Naive thymus-derived CD8-positive, alpha-beta T cell (primary cell): ENCODE measurements at places on chromosomes 12 and 14.

DNA sequence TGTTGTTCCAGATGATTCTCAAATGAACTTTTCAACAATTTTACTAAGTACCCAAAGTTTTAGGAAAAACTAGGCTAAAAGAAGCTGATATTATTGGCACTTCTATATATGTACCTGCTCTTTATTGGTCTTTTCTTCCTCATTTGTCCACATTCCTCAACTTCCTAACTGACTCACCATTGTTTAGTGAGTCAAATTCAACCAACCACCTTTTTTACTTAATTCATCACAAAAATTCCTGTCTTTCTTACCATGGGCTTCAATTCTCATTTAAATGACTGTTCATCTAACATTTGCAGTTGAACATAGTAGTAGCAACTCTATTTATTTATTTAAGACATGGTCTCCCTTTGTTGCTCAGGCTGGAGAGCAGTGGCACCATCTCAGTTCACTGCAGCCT, 47.6 kb upstream of the SLC2A13 start:
- peaks cover 19% of the 10 kb centered on the region for H3K27me3 ChIP-seq
- no peaks in the 10 kb centered on the region for H3K4me1 ChIP-seq
- H3K4me3 ChIP-seq = no peak overlapping the region
- H3K27ac ChIP-seq = no peak overlapping the region

- H3K27ac ChIP-seq = peak overlapping the region; percentile 55
- no peak for DNase-seq
- peak overlapping the region; percentile 85 for H3K4me3 ChIP-seq
- H3K27me3 ChIP-seq = peaks cover 40% of the 10 kb centered on the region
Measured at GRCh38 chr12:24948420-24948756, 513 bp downstream of the BCAT1 start.

GRCh38 chr12:19904819-19905218, 463.5 kb upstream of the PDE3A start:
- H3K27ac ChIP-seq = no peak overlapping the region
- no peak overlapping the region for H3K4me3 ChIP-seq
- H3K4me1 ChIP-seq = no peaks in the 10 kb centered on the region
- no peaks in the 10 kb centered on the region for H3K36me3 ChIP-seq

DNA sequence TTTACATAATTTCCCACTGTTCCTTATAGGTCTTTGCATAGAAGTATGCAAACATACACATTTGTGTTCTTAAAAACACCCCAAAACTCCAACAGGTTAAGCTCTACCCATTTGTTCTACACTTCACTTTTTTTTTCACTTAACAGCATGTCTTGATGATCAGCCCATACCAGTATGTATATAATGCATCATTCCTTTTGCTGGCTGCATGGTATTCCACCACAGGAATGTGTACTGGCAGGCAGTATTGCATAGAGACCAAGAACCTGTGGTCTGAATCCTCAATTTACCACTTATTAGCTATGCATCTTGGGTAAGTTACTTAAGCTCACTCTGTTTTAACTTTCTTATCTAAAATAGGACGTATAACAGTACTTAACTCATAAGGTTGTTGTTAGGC, 65.5 kb downstream of the SAMD4A start:
- H3K27ac ChIP-seq = no peak overlapping the region
- peaks cover 31% of the 10 kb centered on the region for H3K4me1 ChIP-seq
- no peaks in the 10 kb centered on the region for H3K36me3 ChIP-seq

- peak; percentile 85 for DNase-seq
- H3K4me3 ChIP-seq = peak overlapping the region; percentile 86
- H3K36me3 ChIP-seq = peaks cover 6% of the 10 kb centered on the region
- H3K27me3 ChIP-seq = no peaks in the 10 kb centered on the region
- H3K4me1 ChIP-seq = peaks cover 30% of the 10 kb centered on the region
- peak overlapping the region; percentile 93 for H3K27ac ChIP-seq
Measured at GRCh38 chr12:12466157-12466556, 96.5 kb downstream of the DUSP16 start.

- no peaks in the 10 kb centered on the region for H3K27me3 ChIP-seq
- H3K4me3 ChIP-seq = no peak within 1 kb of the TSS
- DNase-seq = no peak
- H3K27ac ChIP-seq = no peak within 1 kb of the TSS
- H3K4me1 ChIP-seq = no peaks in the 10 kb centered on the region
- no peaks in the 10 kb centered on the region for H3K36me3 ChIP-seq
Measured at GRCh38 chr12:18261273-18261672, at the start of gene PIK3C2G. Gene PIK3C2G (plus strand): TSS chr12:18261518. CDS start chr12:18282082, 20,564 bp downstream.

DNA sequence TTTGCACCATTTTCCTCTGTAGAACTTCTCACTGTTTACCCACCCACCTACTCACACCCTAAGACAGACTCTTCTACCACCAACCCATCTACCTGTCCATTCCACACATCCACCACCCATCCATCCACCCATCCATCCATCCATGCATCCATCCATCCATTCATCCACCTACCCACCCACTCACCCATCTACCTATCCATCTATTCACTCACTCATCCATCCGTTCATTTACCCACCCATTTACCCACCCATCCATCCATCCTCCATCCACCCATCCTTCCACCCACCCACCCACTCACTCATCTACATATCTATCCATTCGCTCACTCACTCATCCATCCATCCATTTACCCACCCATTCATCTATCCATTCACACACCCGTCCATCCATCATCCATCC, 15.1 kb downstream of the PLBD2 start:
- no peak overlapping the region for H3K27ac ChIP-seq
- peaks cover 27% of the 10 kb centered on the region for H3K36me3 ChIP-seq
- no peak overlapping the region for H3K4me3 ChIP-seq
- no peaks in the 10 kb centered on the region for H3K27me3 ChIP-seq

DNA sequence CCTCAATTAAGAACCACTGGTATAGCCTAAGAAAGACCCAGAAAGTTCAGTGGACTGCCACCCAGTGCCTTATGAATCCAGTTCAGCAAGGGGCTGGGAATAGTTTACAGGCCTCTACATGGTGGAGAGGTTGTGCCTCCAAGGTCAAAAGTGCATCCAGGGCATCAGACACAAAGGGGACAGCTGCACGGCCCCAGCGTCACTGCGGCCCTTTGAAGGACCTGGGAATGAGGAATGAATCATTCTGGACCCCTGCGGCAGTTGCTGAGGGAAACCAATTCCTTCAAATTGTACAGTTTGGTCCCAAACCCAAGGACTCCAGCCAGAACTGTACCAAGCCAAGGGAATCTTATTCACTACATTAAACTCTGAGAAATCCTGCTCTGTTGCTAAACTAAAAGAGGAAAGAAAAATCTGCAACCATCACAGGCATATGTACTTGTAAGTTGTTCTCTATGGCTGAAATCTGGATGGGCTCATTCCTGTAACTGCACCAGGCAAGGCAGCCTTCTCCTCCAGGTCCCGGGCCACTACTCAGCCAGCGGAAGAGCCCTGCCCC, 10.9 kb upstream of the NGB start:
- H3K4me3 ChIP-seq = no peak overlapping the region
- no peaks in the 10 kb centered on the region for H3K4me1 ChIP-seq
- peaks cover 24% of the 10 kb centered on the region for H3K36me3 ChIP-seq

- H3K27ac ChIP-seq = no peak overlapping the region
- H3K4me1 ChIP-seq = peaks cover 23% of the 10 kb centered on the region
- H3K27me3 ChIP-seq = no peaks in the 10 kb centered on the region
- H3K36me3 ChIP-seq = no peaks in the 10 kb centered on the region
- DNase-seq = no peak
Measured at GRCh38 chr14:55583942-55584468, 4.0 kb downstream of the KTN1 start.

GRCh38 chr14:105528586-105529318, 2.4 kb downstream of the TMEM121 start:
- no peak overlapping the region for H3K27ac ChIP-seq
- DNase-seq = peak; percentile 50
- H3K36me3 ChIP-seq = no peaks in the 10 kb centered on the region
- H3K27me3 ChIP-seq = peaks cover 5% of the 10 kb centered on the region
- H3K4me1 ChIP-seq = peaks cover 34% of the 10 kb centered on the region

GRCh38 chr12:45737638-45738037, 8.1 kb downstream of the ARID2 start:
- H3K36me3 ChIP-seq = peaks cover 24% of the 10 kb centered on the region
- H3K27ac ChIP-seq = peak overlapping the region; percentile 99
- no peak overlapping the region for H3K4me3 ChIP-seq
- no peaks in the 10 kb centered on the region for H3K27me3 ChIP-seq

DNA sequence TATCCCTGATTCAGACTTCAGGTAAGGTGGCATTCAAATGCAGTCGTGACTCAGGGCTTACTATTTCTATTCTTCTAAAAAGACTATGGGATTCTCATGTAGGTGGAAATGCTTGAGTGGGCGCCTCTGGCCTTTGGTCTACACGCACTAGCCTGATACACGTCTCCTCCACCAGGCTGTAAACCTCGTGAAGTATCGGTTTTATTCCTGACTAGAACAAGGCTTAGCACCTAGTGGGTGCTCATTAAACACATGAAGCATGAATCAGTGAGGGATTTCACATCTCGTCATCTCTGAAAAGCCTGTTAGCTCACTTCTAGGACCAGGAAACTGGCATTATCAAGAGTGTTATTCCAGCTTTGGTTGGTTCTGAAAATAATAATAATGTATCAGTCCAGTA, 17.7 kb upstream of the HNF1A start:
- no peaks in the 10 kb centered on the region for H3K36me3 ChIP-seq
- DNase-seq = no peak
- peak overlapping the region; percentile 22 for H3K27ac ChIP-seq
- H3K27me3 ChIP-seq = no peaks in the 10 kb centered on the region
